Fibroblast of upper back skin (primary cell): ENCODE measurements at places on chromosomes 5 and 9.

DNA sequence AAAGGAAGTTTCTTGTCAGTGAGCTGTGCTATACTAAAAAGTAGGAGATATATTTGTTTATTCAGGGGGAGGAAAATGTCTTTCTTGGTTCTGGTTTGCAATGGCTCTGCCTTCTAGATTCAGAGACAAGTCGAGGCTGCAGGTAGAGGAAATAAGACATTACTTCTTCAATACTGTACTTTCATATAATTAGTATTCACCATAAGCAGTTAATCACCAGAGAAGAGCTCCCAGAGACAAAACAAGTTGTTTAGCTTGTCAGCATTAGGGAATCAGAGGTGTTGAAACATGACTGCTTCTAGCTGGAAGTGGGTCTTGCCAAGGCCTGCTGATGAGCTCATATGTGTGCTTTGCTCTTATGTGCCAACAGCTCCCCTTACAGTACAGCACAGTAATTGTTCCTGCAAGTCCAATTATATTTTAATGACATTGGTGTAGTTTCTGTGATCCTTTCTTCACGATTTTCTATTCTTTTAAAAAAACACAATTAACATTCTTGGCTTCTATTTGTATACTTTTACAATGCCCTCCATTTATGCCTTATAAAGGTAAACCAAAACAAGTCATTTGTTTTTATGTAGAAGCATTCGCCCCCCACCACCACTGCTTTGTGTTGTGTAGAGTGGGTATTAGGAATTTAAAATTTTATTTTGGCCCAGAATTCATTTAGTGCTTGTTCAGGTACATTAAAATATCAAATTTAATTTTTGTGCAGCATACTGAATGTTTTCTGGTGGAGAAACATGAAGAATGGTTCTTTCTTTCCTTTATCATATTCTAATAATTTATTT, 112.2 kb downstream of the RPS23 start:
- peak; percentile 93 for DNase-seq

DNA sequence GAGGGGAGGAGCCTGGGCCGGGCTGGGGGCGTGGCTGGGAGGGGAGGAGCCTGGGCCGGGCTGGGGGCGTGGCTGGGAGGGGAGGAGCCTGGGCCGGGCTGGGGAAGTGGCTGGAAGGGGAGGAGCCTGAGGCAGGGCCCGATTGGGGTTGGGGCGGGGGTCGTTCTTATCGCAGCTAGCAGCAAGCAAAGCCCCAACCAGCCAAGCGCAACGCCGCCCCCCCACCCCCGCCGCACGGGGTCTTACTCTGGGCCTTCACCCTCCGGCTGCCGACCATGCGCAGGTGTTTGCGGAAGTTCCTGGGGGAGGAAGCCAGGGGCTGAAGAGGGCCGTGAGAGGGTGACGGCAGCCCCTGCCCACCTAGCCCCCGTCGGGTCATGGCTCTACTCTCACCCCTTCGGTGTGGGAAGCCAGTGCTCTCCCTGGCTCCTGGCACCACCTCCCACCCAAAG, 5.0 kb downstream of the NSMF start:
- no peak for DNase-seq

DNA sequence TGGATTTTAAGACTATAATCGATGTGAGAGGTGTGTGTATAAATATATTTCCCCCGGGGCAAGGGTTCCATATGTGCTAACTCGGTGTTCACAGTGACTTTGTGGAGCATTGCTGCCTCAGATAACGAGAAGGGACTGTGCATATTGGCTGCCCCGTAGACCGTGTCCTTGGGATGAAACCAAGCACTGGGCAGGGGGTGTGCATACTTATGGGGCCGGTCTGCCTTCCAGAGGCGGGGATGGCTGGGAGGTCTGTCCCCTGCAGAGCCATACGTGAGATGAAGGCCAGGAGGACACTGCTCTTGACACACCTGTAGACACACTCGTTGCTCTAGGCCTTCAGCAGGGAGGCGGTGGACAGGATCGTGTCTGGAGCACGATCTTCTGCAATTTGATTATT, 56.0 kb upstream of the ZNF354A start:
- no peak for DNase-seq

DNA sequence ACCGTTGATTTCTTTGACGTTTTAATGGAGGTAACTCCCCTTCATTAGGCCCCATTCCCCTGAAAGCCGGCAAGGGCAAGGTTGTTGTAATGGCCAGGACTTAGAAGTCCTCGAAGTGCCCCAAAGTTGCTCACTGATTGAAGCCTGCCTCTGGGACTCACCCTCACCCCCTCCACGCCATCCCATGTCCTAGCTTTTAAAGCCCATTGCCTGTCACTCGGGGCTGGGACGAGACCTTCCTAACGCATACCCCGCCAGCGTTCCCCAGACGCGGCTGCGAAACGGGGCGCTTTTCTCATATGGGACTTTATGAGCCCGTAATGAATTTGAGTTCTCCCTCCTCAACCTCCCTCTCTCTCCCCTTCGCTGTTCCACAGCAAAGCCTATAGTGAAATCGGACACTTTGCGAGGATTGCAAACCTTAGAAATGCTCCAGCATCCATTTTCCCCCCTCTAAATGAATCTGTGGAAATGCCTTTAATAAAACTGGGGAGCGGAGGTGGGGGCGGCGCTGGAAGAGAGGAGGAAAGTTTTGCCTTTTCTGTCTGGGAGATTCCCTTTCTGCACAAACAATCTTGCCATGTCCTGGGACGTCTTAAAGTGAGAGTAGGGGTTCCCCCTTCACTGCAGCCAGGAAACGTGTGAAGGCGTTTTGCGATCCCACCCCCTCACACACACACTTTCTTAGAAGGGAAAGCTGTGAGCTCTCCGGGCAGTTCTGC, 1.5 kb downstream of the PAPPA start:
- peak; percentile 68 for DNase-seq

- peak; percentile 67 for DNase-seq
These were observed 2.0 kb downstream of the DENND1A start for GRCh38 chr9:123927625-123928532.

- DNase-seq: no peak
These were observed 62.0 kb upstream of the ASS1 start for GRCh38 chr9:130382636-130383349.

DNA sequence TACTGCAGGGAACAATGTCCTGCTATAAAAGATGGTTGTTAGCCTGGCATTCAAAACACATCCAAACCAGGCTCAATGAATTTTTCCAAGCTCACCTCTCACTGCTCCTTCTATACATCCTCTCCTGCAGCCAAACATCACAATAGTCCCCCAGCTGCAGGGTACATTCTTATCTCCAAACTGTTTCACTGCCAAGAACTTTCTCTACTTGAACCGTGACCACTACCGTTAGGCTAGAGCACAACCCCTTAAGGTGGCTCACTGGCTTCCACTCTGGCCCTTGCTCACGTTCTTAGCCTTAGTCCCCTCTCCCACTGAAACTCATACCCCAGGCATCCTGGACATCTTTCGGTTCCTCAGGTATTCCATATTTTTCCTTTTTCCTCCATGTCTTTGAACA, 29.0 kb upstream of the ANXA6 start:
- DNase-seq: no peak

DNA sequence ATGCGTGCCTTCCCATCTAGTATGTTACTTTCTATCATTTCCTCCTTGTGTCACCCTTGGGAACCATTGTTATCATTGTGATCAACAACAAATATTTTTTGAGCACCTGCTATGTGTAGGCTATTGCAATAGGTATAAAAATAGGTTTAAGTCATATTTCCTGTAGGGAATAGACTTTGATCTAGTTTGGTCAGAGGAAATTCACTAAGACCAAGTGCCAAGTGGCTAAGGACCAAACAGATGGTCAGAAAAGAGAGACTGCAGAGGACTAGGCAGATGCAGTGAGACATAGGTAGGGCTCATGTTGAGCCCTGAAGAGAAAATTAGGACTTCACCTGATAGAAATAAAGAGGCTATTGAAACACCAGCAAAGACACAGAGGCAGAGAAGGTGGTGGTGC, 430.0 kb upstream of the ADAMTSL1 start:
- DNase-seq: no peak

DNA sequence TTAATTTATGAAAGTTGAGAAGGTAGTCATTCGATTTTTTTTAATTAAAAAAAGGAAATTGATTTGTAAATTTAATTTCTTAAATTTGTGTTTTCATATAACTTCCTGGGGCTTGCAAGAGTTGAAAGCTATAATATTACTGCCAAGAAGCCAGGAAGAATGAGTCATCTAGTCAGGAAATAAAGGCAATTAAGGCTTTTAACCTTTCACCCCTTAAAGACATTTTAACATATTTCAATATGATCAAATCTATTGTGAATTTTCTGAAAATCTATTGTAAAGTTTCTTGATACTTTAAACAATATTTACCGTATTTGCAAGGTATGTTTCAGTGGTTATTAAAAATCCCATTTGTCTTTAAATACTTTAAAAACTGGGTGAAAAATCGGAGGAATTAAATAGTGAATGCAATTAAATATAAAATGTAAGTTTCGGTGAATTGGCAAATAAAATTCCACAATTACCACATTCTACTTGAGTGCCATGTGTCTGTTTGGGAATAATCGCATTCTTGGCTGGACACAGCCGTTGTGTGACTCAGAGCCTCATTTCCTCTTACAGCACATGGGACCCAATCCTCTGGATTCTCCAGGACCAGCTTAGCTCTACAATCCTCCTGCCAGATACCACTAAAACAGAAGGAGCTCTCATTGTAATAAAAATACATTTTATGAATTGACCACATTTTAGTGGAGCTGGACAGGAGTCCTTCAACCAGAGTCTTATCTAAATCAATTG, 310.7 kb downstream of the HCN1 start:
- peak; percentile 76 for DNase-seq

- DNase-seq: no peak
These were observed 16.9 kb upstream of the NANS start for GRCh38 chr9:98039607-98040017.

DNA sequence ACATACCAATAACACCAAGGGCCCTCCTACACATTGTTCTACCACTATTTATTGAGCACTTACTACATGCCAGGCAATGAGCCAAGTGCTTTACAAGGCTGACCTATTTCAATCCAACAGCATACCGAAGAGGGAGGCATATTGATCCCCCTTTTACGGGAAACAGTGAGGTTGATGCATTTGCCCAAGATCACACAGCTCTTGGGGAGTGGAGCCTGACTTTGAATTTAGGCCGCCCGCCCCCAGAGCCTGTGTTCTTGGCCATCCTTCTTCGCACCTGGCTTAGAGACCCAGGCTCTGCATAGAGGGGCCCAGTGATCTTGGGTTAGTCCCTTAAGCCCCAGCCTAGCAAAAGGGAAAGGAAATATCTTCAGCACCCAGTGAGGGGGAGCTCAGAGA, 158.1 kb upstream of the IER5L start:
- peak; percentile 86 for DNase-seq

DNA sequence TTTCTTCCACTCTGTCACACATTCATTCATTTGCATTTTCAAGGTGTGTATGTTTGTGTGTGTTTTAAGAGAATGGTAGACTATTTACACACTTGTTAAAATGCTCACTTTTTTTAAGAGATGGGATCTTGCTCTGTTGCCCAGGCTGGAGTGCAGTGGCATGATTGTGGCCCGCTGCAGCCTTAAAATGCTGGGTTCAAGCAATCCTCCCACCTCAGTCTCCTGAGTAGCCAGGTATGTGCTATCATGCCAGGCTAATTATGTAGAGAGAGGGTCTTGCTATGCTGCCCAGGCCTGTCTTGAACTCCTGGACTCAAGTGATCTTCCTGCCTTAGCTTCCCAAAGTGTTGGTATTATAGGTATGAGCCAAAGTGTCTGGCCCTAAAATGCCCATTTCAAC, 173.5 kb downstream of the PDE4D start:
- DNase-seq: no peak

DNA sequence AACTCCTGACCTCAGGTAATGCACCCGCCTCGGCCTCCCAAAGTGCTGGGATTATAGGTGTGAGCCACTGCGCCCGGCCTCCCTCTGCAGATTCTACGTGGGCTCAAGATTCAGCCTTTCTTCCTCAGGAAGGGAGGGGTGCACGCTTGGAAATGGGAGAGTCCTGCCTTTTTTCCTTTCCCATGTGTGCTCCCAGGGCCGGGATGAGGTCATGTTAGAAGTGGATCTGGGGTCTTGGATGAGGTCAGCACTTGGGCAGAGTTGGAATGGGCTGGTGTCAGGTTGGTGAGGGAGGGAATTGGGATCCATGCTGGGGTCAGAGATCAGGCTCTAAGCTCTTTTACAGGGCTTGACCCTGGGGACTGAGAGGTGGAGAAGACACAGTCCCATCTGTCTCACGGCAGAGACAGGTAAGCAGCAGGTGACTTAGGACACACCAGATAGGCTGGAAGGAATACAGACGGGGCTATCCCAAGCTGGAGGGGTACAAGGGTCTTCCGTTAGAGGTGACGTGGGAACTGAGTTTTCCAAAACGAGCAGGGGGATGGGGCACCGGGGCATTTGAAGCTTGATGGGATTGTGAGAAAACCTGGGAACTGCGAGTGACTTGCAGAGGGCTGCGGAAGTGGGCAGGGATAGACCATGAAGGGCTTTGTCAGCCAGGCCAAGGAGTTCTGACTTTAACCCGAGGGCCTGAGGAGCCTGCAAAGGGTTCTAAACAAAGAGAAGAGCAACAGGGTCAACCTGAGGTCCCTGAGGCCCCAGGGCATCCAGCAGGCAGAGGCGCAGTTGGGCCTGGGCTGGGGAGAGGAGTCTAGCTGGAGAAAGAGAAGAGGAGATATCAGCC, 1.8 kb upstream of the AQP7 start:
- DNase-seq: no peak

- DNase-seq: peak; percentile 81
These were observed 3.7 kb downstream of the GALNT12 start for GRCh38 chr9:98811051-98811650.

DNA sequence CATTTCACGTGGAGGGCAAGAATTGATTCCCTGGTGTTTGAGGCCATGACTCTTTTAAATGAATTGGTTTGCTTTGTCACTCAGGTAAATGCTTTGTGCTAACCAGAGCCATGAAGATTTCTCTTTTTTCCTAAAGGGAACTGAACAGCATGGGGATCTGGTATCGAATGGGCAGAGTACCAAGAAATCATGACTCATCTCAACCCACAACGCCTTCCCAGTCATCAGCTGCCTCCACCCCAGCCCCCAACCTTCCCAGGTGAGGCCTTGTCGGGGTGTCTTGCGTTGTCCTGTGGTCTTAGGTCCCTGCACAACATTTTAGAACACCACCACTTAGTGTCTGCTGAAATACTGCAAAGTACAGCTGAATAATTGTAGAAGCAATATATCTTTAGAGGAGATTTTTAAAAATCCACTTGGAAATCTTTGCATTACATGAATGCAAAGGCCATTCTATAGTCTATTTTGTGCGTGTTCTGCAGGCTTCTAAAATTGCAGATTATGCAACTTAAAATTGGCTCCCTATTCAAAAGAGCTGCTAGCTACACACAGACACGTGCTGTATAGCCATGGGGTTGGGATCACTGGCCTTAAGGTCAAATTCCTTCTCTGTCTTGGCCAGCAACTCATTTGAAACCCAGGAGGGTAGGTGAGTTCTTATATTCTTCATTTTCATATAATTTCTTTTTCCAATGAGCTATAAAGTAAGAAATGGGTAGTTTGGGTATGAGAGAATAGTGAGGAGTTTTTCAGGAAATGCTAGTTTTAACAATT, 69.0 kb downstream of the MVB12B start:
- peak; percentile 67 for DNase-seq

- DNase-seq: no peak
These were observed at the start of gene SPINK6 for GRCh38 chr5:148202531-148203203. Gene SPINK6, plus strand, starts transcription at chr5:148203042. Its CDS starts 55 bp downstream, at chr5:148203097.
